8988T (cell line): ENCODE measurements at places on chromosomes 13 and 19.

DNA sequence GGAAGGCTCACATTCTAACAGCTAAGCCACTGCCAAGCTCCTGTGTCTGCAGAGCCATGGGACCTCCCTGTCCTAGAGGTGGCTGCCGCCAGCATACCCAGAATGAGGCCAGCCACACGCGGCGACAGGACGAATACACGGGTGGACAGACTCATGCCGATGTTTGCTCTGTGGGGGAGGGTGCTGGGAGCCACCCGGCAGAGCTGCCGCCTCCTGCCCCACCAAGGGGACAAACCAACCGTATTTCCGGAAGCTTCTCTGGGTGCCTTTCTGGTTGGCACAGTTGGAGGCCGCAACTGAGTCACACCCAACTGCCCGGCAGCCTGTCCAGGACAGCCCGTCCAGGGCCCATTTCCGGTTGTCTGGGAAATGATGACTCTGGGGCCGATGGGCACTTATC is 20.3 kb downstream of the C13orf46 start:
- no peak for DNase-seq

- no peak for DNase-seq
Observed at GRCh38 chr19:7870571-7871436, 3.4 kb downstream of the PRR36 start.

DNA sequence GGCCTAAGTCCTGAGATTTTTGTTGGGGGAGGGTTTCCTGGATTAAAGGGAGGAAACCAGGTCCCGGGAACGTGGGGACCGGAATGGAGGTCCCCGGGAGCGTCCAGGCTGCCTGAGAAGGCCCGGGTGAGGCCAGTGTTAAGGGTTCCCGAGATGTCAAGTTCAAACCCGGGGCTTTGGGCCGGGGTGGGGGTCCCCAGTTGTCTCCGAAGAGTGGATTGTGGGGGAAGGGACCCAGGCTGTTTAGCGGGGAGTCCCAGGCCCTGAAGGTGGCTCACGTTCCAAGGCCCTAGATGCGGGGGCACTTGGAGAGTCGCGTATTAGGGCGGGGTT is 262 bp downstream of the COX7A1 start:
- no peak for DNase-seq

DNA sequence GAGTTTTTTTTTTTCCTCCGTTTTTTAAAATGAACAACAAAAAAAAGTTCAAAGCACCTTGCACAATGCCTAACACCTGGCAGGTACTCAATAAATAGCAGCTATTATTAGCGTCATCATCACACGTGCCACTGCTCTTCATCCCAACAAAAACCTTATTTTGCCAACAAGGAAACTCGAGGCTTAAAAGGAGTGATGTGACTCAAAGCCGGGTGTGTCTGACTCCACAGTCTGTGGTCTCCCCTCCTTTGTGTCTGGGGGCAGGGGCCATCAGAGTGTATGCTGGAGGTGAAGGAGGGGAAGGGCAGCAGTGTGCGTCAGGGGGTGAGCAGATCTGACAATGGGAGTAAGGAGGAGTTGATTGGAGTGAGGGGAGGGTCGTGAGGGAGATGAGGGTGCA is 34.1 kb upstream of the POU2F2 start:
- DNase-seq, result no peak

DNA sequence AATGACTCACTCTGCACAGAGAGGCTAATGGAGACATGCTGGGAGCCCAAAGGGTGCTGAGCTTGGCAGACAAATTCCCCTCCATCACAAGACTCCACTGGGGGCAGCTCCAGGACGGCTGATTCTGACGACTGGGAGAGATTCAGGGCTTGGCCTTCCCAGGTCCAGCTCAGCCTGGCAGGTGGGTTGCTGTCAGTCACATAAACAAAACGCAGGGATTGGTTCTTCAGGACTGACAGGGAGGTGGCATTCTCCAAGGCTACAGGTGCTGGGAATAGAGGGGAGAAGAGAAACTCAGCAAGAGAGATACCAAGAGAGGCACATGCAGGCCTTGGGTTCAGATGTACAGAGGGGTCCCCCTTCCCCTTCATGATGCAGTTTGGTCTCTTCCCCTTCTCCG is 10.7 kb upstream of the ZNF175 start:
- no peak for DNase-seq

- DNase-seq, result no peak
Observed at GRCh38 chr13:110592665-110593064, 22.7 kb upstream of the NAXD start.

GRCh38 chr19:46746281-46747057 is at the start of gene STRN4:
Gene STRN4, minus strand, starts transcription at chr19:46746450. Its CDS starts 20 bp downstream, at chr19:46746430.
- peak; percentile 87 for DNase-seq

- DNase-seq, result no peak
Observed at GRCh38 chr19:55703790-55704215, 28.8 kb downstream of the EPN1 start.

DNA sequence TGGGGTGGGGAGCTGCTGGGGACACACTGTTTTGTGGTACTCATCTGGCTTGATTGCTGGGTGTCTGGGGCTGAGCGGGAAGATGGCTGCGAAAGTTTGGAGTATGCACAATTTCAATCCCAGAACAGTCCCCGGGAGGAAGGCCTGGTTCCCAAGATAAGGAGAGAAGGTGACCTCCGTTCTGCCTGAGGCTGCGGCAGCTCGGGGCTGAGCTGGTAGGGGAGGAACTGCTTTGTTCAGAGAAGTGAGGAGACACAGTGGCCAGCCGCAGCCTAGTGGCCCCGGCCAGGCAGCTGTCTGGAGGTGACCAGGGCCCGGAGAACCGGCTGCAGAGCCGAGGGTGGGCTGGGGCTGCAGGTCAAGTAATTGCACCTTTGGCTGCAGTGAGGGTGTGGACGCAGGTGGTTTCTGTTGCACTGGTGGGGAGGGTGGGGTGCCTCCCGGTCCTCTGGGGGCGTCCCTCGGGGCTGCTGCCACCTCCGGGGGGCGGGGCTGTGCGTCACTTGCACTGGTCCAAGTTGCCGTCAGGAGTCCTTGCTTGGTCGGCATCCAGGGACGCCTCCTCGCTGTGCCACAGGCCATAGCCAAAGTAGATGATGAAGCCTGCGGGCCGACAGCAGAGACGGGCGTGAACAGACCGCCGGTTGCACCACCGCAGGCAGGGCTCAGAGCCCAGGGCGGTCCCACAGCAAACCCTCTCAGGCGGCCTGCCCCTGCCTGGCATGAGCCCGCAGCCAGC is 81.3 kb downstream of the SLC7A1 start:
- no peak for DNase-seq

DNA sequence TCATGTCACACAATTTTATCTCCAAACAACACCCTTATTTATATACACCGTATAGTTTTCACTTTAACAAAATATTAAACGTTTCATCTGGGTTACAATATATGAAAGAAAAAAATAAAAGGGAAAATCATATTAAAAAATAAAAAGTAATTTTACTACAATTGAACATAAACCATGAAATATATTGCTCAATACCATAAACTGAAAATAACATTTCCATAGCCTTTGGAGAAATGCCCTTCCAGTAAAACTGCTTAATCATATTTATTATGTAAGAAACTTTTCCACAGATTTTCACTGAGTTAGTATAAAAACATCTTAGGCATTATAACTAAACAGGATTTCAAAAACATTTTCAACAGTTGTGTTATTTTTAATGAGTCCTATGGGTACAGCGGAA is 1.5 kb upstream of the ZNF347 start:
- DNase-seq, result no peak

DNA sequence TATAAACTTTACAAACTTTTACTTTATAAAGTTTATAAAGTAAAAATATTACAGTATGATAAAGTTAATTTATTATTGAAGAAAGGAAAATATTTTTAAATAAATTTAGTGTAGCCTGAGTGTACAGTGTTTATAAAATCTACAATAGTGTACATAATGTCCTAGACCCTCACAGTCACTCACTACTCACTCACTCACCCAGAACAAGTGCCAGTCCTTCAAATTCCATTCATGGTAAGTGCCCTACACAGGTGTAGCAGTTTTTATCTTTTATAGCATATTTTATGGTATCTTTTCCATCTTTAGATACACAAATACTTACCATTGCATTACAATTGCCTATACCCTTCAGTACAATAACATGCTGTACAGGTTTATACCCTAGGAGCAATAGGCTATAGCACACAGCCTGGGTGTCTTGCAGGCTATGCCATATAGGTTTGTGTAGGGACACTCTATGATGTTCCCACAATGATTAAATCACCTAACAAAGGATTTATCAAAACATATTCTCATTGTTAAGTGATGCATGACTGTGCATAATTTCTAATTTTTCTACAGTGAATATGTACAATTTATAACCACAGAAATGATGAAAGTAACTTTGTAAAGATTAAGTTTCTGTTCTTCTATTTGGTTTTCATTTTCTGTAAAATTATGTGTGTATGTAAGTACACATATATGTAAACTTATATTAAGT is 98.0 kb downstream of the SPRY2 start:
- DNase-seq, result no peak

DNA sequence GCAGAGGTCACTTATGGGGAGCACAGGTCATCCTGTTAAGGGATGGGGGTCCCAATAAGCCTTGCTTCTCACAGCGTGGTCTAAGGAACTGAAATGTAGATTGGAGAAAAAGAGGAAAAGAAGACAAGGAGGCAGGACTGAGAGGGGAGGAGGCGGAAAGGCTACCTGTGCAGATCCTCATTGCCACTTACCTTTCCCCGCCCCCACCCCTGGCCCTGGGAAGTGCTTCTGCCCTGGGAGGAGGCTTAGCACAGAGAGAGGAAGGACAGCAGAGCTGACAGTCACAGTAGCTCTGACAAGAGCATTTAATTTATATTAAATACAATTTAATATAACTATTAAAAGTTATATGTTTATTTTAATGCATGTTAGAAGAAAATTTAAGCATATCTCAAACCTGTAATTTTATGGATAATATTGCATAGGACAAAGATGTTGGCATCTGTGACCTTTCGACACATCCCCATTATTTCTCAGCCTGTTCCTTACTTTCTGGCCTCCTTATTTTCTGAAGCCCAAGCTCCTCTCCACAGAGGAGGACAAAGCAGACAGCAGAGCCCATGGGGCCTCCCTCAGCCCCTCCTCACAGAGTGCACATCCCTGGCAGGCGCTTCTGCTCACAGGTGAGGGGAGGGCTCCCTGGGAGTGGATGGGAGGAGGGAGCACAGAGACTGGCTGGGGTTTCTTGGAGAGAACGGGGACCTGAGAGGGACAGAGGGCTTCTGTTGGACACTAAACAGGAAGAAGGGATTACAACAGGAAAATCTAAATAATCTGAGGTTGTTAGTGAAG is 23.4 kb downstream of the CEACAM21 start:
- no peak for DNase-seq

GRCh38 chr19:30249911-30250310 is 122.3 kb upstream of the ZNF536 start:
- no peak for DNase-seq

DNA sequence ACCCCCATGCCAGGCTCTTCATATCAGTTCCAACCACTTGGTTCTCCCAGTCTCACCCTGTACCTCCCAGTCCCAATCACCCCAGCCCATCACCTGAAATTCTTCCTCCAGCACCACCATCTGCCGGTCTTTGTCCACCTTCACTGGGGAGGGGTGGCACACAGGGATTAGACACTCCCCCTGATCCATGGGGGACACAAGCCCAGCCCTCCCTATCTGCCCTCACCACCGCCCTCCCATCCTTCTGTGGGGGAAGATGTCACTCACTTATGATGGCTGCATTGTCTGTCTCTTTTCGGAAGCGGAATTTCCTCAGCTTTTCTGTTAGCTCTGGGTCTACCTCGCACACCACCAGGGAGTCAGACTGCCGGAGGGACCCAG is 685 bp downstream of the GMFG start:
- DNase-seq, result peak; percentile 56
